ENCODE measurements at places on chromosomes 5 and 9.

DNA sequence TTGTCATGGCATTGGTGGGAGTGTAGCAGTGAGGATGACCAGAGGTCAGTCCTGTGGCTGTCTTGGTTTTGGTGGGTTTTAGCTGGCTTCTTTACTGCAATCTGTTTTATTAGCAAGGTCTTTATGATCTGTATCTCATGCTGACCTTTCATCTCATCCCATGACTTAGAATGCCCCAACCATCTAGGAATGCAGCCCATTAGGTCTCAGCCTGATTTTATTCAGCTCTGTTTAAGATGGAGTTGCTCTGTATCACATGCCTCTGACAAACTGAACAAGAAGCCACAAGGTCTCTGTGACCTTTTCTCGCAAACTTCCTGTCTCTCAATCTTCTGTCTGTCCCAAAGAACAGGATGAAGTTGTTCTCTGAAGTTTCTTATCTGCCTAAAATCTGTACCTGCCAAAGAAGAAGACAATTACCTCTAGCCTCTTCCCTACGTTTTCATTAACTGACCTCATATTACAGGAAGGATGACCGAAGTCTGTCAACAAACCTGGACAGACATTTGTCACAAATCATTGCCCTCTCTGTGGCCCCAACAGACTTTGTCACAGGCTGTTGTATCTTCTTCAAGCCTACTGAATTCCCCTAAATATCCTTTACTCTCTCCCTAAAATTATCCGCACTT lies 284.2 kb upstream of the SEMA6A start:
- no peak for DNase-seq

GRCh38 chr5:14700478-14701436 lies 36.2 kb downstream of the OTULIN start:
- no peak for DNase-seq

DNA sequence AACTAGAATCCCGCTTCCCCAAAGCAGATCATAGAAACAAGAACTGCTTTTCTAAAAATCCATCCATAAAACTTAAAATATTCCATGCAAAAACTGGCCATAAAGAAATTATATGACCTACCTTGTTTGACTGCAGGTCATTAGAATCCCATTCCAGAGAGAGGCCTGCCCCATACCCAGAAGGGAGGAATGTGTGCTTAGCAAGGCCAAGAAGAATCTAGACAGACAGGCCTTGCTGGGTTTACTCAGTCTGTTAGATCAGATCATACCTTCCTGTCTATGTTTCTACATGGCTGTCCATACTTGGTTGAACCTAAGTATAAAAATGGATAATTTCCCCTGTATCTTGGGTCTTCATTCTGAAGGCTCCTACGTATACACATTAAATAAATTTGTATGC lies 358.8 kb upstream of the TRPC7 start:
- no peak for DNase-seq

DNA sequence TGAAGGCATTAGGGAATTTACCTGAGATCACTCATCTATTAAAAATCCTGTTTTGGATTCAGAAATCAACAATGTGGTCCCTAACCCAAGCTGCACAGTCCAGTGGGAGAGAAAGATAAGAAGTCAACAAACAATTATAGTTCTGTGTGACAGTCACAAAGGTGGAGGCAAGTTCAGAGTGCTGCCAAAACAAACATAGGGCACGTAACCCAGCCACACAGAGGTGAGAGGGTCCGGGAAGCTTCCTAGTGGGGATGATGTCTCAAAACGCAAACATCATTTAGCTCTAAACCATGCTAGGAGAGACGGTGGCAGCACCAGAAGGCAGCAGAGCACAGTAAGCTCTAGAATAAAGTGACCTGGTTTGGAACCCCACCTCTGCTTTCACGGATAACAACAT lies 158.9 kb downstream of the MAPKAP1 start:
- DNase-seq = no peak

DNA sequence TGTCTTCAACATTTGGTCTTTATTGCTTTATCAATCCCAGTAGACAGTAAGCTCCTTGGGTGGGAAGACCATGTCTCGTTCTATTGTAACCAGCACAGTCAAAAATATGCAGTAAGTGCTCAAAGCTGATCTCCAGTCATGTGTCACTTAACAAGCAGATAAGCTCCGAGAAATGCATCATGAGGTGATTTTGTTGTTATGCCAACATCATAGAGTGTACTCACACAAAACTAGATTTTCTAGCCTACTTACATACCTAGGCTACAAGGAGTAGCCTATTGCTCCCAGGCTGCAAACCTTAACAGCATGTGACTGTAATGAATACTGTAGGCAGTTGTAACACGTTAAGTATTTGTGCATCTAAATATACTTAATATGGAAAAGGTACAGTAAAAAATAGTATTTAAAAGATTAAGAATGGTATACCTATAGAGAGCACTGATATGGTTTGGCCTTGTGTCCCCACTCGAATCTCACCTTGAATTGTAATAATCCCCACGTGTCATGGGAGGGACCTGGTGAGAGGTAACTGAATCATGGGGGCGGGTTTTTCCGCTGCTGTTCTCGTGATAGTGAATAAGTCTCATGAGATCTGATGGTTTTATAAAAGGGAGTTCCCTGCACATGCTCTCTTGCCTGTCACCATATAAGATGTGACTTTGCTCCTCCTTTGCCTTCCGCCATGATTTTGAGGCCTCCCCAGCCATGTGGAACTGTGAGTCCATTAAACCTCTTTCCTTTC lies 39.8 kb upstream of the PCSK5 start:
- DNase-seq = no peak

DNA sequence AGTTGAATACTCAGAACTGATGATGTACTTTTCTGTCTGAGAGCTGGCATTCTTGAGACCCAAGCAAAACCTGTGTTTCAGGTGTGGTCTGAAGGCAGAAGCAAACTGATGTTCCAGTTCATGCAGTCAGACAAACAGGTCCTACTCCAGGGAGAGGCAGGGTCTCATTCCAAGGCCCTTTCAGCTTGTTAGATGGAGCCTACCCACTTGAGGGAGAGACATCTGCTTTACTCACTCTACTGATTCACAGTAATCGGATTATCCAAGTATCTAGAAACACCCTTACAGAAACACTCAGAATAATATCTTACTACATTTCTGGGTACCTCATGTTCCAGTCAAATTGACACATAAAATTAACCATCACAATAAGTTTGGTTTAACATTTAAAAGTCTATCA lies 207.8 kb downstream of the KDM4C start:
- no peak for DNase-seq

GRCh38 chr9:110257097-110257841 lies 962 bp upstream of the TXN start:
- DNase-seq = no peak

GRCh38 chr5:31770132-31770720 lies 131.3 kb downstream of the PDZD2 start:
- no peak for DNase-seq

- DNase-seq = no peak
These were observed 1.2 kb upstream of the PCDHGA5 start for GRCh38 chr5:141362719-141363118.

DNA sequence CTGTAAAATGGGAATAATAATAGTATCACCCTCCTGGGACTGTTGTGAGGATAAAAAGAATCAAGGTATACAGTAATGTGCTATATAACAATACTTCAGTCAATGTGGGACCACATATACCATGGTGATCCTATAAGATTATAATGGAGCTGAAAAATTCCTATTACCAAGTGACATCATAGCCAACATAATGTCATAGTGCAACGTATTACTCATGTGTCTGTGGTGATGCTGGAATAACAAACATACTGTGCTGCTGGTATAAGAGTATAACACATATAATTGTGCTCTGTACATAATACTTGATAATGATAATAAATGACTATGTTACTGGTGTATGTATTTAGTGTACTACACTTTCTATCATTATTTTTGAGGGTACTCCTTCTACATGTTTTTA lies 38.1 kb downstream of the LIFR start:
- no peak for DNase-seq

GRCh38 chr9:70595211-70595610 lies 180.8 kb upstream of the KLF9 start:
- DNase-seq = no peak

DNA sequence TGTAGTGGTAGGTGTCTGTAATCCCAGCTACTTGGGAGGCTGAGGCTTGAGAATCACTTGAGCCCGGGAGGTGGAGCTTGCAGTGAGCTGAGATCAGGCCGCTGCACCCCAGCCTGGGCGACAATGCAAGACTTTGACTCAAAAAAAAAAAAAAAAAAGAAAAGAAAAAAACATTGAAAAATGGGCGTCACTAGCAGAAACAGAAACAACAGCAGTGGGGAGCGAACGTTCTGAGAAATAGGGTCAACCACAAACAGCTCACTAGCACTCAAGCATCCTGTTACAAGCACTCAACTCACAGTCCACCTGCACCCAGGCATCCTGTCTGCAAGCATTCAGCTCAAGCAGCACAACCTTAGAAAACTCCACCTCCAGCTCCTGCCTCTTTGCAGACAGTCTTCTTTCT lies 17.2 kb downstream of the TRIM14 start:
- DNase-seq = peak; percentile 82

- no peak for DNase-seq
These were observed 20.7 kb upstream of the LPCAT1 start for GRCh38 chr5:1544294-1544961.

- no peak for DNase-seq
These were observed 292.7 kb upstream of the RASA1 start for GRCh38 chr5:86974955-86975354.

- no peak for DNase-seq
These were observed 47.2 kb upstream of the FBXL7 start for GRCh38 chr5:15452781-15453180.

DNA sequence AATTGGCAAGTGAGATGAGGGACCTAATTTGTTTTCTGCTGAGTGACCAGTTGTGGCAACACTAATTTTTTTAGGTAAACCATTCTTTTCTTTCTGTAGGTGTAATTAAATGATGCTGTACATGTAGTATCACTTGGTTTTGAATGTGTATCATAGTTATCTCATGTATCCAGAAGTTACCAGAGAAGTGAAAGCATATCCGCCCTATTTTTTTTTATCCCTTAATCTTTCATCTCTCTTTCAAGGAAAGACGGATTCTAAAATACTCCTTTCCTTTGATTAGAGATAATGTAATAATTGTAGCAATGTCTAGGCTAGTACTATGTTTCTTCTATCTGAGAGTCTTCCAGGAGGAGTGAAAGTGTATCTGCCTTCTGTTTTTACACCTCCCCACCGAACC lies 7.1 kb downstream of the KDM3B start:
- no peak for DNase-seq

DNA sequence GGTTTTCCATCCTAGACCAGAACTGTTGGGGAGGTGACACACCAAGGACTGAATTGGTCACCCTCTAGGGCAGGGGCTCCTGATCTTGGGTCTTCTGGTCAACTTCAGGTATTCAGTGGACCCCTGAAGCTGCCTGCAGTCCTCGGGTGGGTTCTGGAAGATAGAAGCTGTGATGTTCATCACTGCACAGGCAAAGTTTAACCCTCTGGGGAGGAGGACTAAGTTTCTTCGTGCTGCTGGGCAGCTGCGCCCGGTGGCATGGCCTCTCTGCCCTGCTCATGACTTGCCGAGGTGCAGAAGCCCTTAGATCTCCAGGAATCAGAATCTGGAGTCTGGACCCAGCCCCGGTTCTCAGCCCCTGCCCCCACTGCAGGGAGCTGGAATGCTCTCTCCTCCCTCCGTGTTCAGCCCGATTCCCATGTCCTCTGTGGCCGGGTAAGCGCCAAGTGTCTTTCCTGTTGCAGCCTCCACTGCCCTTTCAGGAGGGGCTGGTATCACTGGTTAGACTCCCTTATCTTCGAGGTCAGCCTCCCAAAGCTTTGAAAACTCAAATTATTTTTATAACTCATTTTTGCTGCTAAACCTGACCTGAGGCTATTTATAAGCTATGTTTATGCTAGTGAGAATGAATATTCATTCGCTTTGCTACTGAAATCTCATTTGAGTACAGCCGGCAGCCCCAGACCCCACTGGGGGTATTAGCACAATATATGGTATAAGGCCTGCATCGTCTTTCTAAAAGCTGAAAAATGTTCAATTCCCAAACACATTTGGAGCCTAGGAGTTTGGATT lies 1.7 kb downstream of the LAMC3 start:
- DNase-seq = no peak

DNA sequence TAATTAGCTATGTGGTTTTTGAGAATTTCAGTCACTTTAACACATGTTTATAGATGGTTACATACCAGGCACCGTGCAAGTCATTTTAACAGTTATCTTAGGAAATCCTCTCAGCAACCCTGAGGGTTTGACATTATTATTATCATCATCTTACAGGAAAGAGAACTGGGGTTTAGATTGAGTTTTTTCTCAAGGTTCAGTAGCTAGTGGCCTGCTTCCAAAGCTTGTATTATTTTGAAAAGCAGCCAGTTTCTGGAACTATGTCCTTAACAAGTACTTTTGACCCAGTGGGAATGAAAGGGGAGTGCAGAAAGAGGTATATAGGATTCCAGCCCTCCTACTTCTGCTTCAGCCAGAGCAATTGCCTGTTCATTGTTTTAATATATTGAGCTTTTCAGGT lies 157.5 kb downstream of the COMMD10 start:
- DNase-seq = no peak

- no peak for DNase-seq
These were observed 7.6 kb upstream of the KCNV2 start for GRCh38 chr9:2709645-2710101.

DNA sequence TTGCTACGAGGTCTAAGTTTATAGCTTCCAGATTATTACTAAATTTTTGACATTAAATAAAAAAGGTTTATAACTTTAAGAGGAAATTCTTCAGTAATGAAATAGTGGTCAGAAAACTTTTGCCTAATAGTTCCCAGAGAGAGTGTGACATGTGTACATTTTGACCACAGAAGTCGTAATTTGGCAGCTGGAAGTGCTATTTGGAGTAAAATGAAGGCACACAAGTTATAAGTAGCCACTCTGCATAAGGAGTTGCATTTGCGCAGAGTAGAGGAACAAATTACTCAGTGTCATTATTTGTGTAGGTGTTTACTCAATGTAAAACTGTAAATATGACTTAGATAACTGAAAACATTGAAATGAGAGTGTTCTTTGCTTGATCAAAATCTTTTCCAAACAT lies 408.4 kb downstream of the CCDC171 start:
- DNase-seq = no peak

- no peak for DNase-seq
These were observed 137.6 kb upstream of the GPR151 start for GRCh38 chr5:146653560-146653959.

DNA sequence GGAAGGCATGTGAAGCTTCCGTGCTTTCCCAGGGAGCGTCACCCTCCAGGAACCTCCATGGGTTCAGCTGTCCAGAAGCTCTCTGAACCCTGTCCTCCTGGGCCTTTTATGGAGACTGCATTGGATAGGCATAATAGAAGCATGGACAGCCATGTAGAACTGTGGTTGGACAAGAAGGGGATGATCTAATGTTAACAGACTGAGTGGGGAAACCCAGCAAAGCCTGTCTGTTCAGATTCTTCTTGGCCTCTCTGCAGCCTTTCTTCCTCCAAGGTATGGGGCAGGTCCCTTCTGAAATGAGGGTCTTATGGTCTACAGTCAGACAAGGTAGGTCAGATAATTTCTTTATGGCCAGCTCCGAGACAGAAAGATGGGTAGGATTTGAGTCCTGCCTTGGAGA lies 59.1 kb upstream of the CTNNA1 start:
- DNase-seq = no peak
